ENCODE measurements at places on chromosomes 11 and 22.

- DNase-seq: no peak
These were observed 19.4 kb upstream of the LMO1 start for GRCh38 chr11:8283100-8283464.

- DNase-seq: no peak
These were observed 16.8 kb downstream of the FZD4 start for GRCh38 chr11:86938203-86938899.

- DNase-seq: no peak
These were observed 33.0 kb downstream of the MOB2 start for GRCh38 chr11:1453611-1454034.

- DNase-seq: no peak
These were observed 23.7 kb upstream of the SORL1-AS1 start for GRCh38 chr11:121476379-121477032.

DNA sequence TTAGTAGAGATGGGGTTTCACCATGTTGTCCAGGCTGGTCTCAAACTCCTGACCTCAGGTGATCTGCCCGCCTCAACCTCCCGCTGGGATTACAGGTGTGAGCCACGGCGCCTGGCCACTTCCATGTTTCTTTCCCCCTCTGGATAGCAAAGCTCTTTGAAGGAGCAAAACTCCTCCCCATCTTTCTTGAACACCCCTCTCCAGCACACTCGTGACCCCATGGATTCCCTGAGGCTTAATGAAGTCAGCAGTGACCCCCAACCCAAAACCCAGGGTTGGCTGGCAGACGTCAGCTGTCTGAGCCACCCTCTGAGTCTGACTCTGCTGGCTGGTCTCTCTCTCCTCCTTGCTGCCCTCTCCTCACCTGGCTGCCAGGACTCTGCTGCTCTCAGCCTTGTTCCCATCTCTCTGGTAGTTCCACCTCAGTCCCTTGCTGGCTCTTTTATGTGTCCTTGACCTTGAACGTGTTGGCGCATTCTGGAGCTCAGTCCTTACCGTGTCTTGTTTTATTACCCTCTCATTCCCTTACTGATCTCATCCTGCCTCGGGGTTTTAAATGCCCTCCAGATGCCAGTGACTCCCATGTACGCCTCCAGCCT is 44.5 kb downstream of the PARVG start:
- DNase-seq: no peak

DNA sequence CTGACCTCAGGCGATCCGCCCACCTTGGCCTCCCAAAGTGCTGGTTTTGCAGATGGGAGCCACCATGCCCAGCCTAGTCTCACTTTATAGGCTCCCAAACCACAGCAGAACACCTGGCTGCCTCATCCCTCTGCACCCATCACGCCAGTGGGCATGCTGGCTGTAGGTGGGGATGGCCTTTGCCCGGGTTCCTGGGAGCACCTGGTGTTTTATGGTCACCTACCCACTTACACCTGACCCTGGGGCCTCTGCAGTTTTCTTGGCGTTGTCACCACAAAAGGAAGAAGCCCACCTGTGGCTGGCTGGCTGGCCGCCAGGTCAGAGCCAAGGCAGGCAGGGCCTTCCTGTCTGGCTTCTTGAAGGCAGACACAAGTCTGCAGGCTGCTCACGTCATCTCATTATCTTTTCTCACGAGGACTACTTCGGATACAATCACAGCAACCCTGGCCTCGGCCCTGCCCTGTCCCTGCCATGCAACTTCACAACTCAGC is 8.2 kb downstream of the RRP7A start:
- no peak for DNase-seq

DNA sequence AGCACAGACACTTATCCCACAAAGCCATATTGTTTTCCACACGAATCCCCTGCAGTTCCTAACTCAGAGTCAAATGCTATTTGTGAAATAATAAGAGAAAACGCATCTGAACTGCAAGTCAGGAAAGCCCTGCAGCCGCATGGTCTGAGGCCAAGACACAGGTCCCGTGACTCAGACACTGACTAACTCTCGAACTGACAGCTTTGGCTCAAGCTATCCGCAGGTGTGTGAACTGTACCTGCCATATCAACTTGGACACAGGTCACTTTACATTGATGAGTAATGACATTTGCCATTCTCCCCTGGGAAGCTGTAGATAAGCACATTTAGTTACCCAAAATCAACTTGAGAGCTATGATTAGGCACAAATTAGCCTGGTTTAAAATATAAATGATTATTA is 34.9 kb upstream of the NFRKB start:
- DNase-seq: no peak

- no peak for DNase-seq
These were observed 370.5 kb downstream of the JRKL start for GRCh38 chr11:96760306-96760705.

GRCh38 chr11:112523951-112524350 is 263.3 kb upstream of the PLET1 start:
- DNase-seq: no peak

GRCh38 chr11:77821349-77821851 is 456 bp downstream of the AAMDC start:
- DNase-seq: no peak

- DNase-seq: no peak
These were observed 604 bp upstream of the GANAB start for GRCh38 chr11:62646825-62647608.

GRCh38 chr11:19829109-19829837 is 116.6 kb downstream of the NAV2 start:
- DNase-seq: no peak

DNA sequence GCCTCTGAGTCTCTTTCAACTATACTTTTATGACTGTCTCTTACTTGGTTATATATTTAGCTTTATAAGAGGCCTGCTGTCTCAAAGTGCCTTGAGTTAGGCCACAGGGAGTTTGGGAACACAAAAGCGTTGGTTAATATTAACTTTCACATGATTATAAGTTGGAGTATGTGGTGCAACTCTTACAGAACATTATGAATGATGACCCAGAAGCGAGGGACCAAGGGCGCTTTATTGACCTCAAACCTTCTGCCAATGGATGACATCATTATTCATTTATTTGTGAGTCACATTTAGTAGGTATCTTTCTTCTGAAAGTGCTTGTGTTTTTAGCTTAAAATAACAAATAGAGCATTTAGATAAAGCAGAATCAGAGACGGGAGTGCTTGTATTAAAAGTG is 298.0 kb upstream of the ZC3H12C start:
- DNase-seq: no peak

GRCh38 chr22:17007852-17008731 is at the start of gene GAB4:
GAB4 (minus strand) TSS chr22:17008222; CDS start chr22:17008114, 108 bp downstream.
- no peak for DNase-seq

DNA sequence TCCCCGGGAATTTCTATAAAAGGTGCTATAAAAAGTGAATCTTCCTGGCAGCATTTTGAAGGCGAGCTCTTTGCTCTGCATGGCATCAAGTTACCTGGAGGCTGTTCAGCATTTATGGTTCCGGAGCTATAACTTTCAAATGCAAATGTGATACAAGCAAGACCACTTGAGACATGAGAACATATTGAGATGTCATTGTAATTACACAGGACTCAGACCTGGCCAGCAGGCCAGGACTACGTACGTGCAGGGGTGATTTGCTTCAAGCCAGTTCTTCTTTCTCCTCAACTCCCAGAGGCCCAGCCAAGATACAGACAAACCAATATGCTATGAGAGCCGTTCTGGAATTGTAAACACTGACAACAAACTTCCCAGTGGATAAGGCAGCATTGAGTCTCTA is 227.4 kb upstream of the FAT3 start:
- DNase-seq: no peak

- DNase-seq: no peak
These were observed 20.2 kb downstream of the OTUB1 start for GRCh38 chr11:64006398-64006797.

GRCh38 chr11:129426038-129426437 is 50.4 kb downstream of the BARX2 start:
- DNase-seq: no peak

DNA sequence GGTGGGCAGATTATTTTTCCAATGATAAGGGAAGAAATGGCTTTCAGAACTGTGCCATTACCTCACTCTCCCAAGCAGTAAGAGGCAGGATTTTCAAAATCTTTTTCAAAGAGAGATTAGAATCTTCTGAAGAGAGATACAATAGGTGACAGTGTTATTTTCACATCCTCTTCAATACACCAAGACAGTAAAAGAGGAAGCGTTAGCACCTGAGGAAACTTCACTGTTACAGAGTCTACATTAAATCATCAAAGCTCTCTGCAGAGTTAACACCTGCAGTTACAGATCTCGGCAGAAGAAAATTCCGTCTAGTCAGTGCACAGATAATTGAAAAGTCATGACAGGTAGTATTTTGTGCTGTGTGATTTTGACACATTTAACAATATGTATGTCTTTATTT is 144.9 kb downstream of the PGR start:
- DNase-seq: no peak

- DNase-seq: no peak
These were observed 137.4 kb downstream of the EHF start for GRCh38 chr11:34758262-34758661.

GRCh38 chr22:42438293-42438650 is 6.1 kb upstream of the NFAM1 start:
- DNase-seq: no peak

GRCh38 chr11:116590844-116591570 is 181.8 kb downstream of the BUD13 start:
- DNase-seq: no peak

DNA sequence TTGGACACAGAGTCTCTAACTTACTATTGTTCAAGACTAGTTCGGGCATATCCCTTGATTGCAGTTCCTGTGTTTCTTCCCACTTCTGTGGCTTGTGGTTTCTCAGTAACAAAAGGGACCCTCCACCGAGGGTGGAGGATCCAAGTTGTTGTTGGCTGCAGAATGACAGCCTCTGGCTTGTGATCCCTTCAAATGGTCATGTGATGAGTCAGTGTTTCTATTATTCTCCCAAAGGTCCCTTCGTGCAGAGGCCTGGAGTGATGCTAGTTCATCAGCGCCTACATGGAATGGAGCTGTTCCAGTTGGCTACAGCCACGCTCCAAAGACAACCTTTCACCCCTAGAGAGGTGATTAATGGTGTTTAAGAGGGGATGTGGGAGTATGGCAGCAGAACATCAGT is 2.6 kb upstream of the VWCE start:
- no peak for DNase-seq

- DNase-seq: no peak
These were observed 7.7 kb downstream of the MUC5AC start for GRCh38 chr11:1165256-1166041.

DNA sequence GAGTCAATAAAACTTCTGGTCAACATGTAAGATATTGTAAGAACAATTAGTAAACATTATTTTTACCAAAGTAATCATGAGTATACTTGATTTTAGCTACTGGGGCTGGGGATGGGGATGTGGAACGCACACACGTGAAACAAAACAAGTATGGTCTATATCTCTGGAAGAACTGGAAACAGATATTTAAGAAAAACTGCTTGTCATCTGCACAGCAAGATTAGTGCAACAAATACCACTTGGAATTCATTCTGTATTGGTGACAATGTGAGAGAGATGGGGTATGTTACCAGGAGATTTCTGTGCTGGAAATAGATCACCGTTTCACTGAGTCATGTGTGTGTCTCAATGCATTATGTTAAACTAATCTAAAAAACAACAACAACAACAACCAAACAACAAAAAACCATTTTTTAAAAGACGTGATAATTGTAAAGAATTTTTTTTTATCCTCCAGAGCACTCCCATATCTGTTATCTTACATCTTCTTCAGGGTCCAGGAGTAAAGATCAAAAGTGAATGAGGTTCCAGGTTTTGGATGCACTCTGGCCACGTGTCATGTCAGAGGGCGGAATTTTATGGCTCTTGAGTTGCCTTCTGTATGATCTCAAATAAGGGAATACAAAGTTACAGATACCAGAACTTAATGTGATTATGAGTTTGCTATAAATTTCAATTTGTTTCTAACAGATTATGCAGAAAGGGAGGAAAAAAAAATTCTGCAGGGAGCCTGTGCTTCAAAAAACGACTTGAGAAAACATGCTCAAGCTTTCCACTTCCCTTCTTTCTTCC is 153.0 kb downstream of the BBOX1 start:
- DNase-seq: no peak

- DNase-seq: no peak
These were observed 35.7 kb upstream of the GAB2 start for GRCh38 chr11:78453140-78453935.

- DNase-seq: no peak
These were observed 150.8 kb downstream of the SHANK2 start for GRCh38 chr11:71101606-71102005.

GRCh38 chr11:68935066-68935465 is 31.4 kb downstream of the IGHMBP2 start:
- DNase-seq: no peak

GRCh38 chr11:66818231-66818955 is 24.8 kb upstream of the RCE1 start:
- no peak for DNase-seq

GRCh38 chr11:103807806-103808205 is 228.6 kb upstream of the DDI1 start:
- no peak for DNase-seq

DNA sequence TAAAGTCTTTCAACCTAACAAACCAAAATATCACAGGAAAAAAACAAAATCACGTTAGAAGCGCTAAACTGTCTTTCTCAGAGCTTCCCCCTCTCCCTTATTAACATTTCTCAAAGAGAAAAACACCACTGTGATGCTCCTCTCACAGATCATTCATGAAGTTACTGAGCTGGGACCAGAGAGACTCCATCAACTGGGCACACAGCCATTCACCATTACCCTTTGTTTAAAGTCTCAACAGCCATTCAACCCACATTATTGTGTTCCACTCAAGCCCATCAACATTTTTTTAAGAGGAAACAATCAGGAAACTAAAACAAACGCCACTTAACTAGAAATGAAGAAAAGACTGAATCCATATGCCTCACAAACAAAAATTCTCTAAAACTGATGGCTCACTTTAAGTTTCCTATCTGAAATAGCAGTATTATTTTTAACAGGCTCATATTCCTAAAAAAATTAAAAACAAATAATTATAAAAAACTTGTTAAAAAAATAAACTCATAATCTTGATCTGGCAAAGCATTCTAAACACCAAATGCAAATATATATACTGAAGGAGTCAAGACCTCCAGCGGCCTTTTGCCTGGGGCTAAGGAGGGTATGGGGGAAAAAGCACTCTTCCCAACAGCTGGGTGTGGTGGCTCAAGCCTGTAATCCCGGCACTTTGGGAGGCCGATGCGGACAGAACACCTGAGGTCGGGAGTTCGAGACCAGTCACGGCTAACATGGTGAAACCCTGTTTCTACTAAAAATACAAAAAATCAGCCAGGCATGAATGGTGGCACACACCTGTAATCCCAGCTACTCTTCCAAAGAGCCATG is 14.0 kb downstream of the CELF1 start:
- no peak for DNase-seq

GRCh38 chr11:109729761-109730160 is 307.8 kb downstream of the C11orf87 start:
- DNase-seq: no peak

- DNase-seq: no peak
These were observed 610.7 kb downstream of the NTM start for GRCh38 chr11:131980888-131981668.

- no peak for DNase-seq
These were observed 7.0 kb downstream of the SERPING1 start for GRCh38 chr11:57604296-57605027.
